ENCODE measurements at places on chromosomes 6 and 20.

DNA sequence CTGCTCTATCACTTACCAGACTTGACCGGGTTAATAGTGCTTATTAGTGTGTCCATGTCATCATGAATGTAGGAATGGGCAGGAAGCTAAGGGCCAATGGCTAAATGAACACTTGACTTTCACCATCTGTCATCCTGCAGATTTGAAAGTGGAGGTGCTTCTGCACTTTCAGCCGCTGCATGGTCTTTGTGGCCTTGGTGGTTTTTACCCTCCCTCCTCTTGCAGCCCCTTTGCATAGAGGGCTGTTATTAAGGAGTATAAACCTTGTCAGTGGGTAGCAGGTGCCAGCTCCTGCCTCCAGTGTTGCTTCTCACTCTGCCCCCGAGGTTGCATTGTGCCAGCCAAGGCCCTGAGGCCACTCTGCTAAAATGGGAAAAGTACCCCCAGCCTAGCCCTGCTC, 122.2 kb upstream of the TNFAIP3 start:
- no peak for DNase-seq

- DNase-seq = no peak
These were observed 140.8 kb downstream of the BTBD9 start for GRCh38 chr6:38498805-38499445.

GRCh38 chr20:7094438-7094997, 327.0 kb downstream of the BMP2 start:
- DNase-seq = no peak

DNA sequence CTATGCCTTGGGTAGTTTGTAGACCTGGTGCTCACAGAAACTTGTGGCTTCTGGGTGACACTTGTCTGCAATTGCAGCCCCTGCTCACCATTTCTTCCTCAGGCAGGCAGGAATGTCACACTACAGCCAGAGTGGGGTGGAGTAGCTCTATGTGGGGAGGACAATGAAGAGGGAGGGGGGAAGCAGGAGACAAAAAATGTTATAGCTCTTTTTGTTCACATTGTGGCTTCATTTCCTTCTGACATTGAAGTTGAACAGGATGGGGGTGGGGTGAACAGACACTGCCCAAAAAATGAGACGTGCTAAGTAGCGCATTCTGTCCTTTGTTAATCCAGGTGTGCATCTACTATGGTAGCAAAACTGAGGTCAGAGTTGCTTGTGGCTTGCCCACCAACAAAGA, at the start of gene THEMIS:
TSS of gene THEMIS (minus strand) at position 124 of the 400 bp plus-strand sequence. CDS start 126 bp downstream, outside the sequence.
- DNase-seq = no peak

DNA sequence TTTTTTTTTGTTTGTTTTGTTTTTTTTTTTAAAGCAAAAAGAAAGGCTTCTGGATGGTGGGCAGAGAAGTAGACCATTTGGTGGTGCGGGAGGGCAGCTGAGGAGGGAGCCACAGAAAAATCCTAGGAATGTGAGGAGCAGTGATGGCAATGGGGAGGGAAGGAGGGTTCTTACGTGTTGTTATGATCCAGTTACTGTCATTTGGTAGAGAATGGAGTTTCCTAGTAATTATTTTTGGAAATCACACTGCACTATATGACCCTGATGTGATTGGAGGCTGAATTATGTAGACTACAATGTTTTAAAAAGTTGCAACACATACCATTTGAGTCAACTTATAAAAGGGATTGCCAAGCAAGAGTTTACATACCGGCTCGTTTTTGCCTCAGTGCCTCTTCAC, 22.1 kb downstream of the ADGRF5 start:
- no peak for DNase-seq

- DNase-seq = no peak
These were observed 306.2 kb upstream of the NT5E start for GRCh38 chr6:85143676-85144075.

DNA sequence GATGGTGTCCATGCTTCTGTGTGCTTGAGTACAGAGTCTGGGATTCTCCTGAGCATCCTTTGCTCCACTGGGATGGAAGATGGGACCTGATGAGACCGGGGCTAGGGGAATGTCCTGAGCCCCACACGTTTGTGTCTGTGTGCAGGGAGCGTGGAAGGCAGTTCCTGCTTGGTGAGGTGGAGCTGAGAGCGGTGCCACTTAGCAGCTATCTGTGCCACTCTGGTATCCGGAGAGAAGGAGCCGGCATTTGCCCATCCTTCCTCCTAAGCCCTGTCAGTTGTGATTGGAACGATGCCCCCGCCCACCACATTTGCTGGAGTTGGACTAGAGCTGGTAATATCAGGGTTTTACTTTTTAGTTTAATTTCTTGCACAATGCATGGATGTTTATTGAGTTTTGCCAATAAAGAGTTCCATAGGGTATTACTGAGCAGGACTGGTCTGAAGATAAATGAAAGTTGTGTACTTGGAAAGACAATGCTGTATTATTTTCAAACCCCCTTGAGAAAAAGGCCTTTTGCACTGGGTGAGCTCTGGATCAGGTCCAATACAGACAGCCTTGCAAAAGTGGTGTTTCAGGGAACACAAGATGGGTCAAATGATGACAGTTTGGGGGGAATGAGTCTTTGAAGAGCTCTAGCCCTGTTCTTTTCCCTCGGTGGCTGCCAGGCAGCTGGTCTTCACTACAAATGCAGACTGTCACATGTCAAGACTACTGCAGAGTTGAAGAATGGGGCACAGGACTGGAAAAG, 130.8 kb downstream of the SYCP2 start:
- no peak for DNase-seq

DNA sequence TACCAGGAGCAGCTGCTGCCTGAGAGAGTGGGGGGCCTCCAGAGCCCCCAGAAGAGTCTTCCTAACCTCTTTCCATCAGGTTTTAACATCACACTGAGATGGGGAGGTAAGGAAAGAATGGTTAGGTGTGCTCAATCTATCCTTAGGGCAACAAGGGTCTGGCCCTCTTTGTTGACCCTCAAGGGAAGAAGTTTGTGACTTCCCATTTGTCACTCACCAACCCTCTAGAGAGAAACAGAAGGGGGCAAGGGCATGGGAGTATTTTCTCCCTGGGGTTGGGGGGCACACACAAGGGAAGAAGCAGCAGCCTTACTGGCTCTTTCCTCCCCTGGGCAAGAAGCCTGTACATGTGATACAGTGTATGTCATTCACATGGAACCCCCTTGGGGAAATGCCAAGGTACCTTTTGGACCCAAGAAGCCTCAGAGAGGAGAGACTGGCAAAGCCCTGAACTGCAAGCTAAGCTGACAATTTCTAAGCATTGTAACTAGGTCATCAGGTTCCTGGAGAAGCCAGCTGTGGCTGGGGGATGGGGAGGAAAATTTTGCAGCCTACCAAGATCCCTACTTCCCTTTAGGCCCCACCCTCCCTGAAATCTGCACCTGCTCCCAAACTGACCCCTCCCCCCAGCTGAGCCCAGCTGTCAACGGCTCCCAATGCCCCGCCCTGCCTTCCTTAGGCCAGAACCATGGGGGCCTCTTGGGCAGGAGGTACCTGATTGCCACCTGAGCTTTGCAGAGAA, 14.5 kb downstream of the BCL2L1 start:
- peak; percentile 29 for DNase-seq

GRCh38 chr6:53154071-53154470, 5.4 kb upstream of the GCM1 start:
- DNase-seq = no peak

All from occipital lobe (tissue), 3 donors.